ENCODE measurements at places on chromosomes 16 and 17.

DNA sequence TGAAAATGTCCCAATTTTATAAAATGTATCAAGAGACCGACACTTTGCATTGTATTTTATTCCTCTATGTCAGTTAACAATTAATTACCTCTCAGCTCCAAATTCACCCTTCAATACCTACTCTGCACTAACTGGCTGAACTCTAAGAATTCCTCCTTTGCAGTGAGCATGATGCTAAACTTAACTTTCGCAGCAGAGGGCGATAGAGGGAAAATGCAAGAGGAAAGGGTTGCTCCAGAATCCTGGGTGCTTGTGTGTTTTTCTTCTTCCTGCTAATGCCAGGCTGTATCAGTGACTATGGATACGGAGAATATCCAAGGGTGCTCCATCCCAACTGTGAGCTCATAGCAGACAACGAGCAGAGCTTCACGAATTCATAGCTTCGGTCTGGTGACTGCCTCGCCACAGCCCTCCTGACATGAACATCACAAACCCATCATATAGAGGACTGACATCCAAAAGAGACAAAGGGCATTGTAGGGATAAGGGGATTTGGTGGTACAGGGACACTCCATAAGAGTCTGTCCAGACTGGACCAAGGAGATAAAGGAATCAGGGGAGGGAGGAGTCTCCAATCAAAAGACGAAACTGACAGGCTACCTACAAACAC is 172.9 kb downstream of the STX8 start:
- DNase-seq: no peak

GRCh38 chr17:14926526-14927122 is 338.5 kb downstream of the PMP22 start:
- DNase-seq: peak; percentile 11

- no peak for DNase-seq
Observed at GRCh38 chr16:89476379-89476778, 14.0 kb downstream of the ANKRD11 start.

DNA sequence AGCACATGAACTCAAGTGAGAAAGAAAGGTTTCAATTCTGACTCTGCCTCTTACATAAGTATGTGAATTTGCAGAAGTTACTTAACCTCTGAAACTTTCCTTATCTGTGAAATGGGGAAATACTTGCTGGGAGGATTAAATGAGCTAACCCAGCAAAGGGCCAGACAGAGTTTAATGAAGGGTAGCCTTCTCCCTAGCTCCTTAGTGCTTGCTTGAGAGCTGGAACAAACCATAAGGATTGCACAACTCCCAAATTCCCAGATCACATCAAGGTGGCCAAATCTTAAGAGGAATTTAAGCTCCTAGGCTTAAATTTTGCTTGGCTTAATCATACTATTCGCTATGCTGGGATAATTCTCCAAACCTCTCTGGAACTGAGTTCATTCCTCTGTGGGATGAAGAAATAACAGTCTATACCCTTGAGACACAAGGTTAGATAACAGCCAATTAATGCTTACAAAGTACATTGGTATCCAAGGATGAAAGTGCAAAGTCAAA is 11.8 kb upstream of the WSB1 start:
- DNase-seq: no peak

- DNase-seq: no peak
Observed at GRCh38 chr17:5045496-5045895, 10.3 kb upstream of the SLC52A1 start.

DNA sequence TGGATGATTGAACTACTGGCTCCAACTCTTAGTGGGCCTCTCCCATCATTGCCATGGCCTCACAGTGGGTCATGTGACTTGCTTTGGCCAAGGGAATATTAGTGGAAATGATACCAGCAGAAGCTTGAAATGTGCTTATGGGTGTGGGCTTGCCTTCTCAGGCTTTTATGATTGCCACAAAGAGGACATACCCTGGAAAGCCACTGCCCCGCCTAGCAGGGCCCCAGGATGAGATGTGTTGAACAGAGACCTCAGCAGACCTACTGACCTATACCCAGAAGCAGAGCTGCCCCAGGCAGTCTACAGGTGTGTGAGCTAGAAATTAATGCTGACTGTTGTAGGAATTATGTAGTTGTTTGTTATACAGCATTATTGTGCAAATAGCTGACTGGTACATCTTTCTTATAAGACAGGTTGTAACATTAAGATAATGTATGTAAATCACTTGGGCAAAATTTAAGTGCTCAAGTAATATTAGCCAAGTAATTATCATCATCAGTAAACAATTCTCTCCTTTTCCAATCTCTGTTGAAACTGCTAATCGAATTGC is 67.8 kb upstream of the CDH5 start:
- no peak for DNase-seq

- DNase-seq: no peak
Observed at GRCh38 chr17:28759256-28759865, 15.6 kb downstream of the TRAF4 start.

- no peak for DNase-seq
Observed at GRCh38 chr16:70770626-70771552, 30.1 kb downstream of the VAC14 start.
